ENCODE measurements at places on chromosomes 16 and 17. TPM values are rescaled to one million over a fixed set of nuclear protein-coding genes. Genes with fewer than 3 reads are reported as not detected.

- H3K27me3 ChIP-seq = no peaks in the 10 kb centered on the region
- peaks cover 8% of the 10 kb centered on the region for H3K36me3 ChIP-seq
- DNase-seq = no peak
- H3K27ac ChIP-seq = no peak overlapping the region
- no peaks in the 10 kb centered on the region for H3K4me1 ChIP-seq
- no peak overlapping the region for H3K4me3 ChIP-seq
These were observed 43.5 kb downstream of the EMP2 start for GRCh38 chr16:10536814-10537389.

Gene ZFP3
- total RNA-seq = 4.8 TPM

GRCh38 chr17:16123531-16123930, 91.8 kb downstream of the NCOR1 start:
- H3K27me3 ChIP-seq = no peaks in the 10 kb centered on the region
- H3K36me3 ChIP-seq = peaks cover 35% of the 10 kb centered on the region
- no peak overlapping the region for H3K27ac ChIP-seq
- no peaks in the 10 kb centered on the region for H3K4me1 ChIP-seq

Gene LAT
- 2.9 TPM for total RNA-seq

DNA sequence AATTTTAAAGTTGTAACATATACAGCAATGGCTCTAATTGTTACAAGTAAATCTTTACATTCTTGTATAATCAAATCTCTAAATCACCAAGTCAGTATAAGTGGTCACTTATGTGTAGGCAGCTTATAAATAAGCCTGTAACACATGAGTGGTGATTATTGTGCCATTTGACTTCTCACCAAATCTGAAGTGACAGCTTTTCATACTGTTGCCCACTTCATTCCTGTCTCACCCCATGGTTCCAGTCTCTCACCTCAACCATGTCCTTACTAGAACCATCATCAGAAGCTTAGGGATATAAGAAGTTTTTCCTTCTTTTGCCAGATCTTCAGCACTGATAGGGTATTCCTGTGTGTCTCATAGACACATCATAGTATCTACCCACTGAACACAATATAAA, 23.5 kb downstream of the TNRC6A start:
- H3K4me3 ChIP-seq = no peak overlapping the region
- H3K36me3 ChIP-seq = no peaks in the 10 kb centered on the region
- DNase-seq = no peak
- peaks cover 3% of the 10 kb centered on the region for H3K4me1 ChIP-seq

GRCh38 chr16:11768849-11769248, 26.2 kb upstream of the TXNDC11 start:
- H3K27me3 ChIP-seq = no peaks in the 10 kb centered on the region
- DNase-seq = no peak
- no peaks in the 10 kb centered on the region for H3K4me1 ChIP-seq
- H3K27ac ChIP-seq = no peak overlapping the region
- H3K36me3 ChIP-seq = peaks cover 25% of the 10 kb centered on the region

Gene CLEC18B
- total RNA-seq = not detected

Gene SMIM36
- not detected for total RNA-seq

DNA sequence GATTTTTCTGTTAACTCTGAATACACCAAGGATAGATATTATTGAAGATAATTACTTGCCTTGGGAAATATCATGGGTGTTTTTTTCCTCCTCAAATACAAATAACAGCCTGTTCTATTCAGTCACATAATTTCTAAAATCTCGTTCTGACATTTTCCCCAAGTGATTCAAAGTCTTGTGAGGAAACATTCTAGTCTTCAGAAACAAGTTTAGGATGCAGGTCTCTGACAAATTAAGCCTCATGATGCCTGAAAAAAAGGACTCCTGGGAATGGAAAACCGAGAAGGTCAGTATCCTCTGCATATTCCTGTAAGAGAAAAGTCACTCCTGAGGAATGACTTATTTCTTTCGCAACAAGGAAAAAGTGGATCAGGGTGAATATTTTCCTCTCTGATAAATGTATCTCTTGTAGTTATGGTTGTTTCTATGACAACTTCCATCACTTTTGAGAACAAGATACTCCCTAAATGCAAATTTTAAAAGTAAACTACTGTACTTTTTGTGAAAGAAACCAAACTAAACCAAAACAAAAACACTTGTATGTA, 384.6 kb downstream of the CNTNAP4 start:
- no peaks in the 10 kb centered on the region for H3K36me3 ChIP-seq
- H3K4me1 ChIP-seq = peaks cover 9% of the 10 kb centered on the region
- H3K27ac ChIP-seq = no peak overlapping the region

DNA sequence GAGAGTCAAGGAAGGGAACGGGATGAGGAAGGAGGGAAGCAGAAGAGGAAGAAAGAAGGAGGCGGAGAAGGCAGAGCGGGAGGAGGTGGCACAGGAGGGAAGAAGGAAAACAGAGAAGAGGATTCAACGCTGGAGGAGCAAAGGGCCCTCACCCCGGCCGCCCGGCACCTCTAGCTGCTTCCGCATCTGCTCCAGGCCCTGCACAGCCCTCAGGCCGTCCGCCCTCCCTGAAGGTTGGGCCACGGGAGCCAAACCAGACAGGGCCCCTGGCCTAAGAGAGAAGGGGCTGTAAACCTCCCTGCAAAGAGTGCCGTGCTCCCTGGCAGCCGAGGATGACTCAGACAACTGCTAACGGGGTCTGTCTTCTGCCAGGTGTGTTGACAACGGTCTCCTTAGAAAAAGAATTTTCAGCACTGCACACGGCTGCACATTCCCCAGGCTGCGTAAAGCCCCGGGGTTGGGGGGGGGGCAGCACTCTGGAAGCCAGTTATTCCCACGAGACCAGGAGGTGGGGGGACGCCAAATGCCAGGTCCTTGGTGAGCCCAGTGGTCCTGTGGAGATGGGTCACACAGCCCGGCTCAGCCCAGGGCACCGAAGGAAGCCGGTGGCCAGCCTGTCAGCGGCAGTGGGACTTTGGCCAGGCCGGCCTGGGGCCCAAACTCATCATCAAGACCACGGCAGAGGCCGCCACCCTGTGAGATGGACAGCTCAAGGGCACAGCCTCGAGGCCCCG, 29.1 kb downstream of the MRM3 start:
- H3K4me3 ChIP-seq = no peak overlapping the region
- H3K4me1 ChIP-seq = no peaks in the 10 kb centered on the region
- peaks cover 5% of the 10 kb centered on the region for H3K36me3 ChIP-seq
- H3K27me3 ChIP-seq = no peaks in the 10 kb centered on the region
- H3K27ac ChIP-seq = no peak overlapping the region

Gene USP43
- total RNA-seq = 5.3 TPM

- no peak overlapping the region for H3K27ac ChIP-seq
- no peak overlapping the region for H3K4me3 ChIP-seq
- no peaks in the 10 kb centered on the region for H3K4me1 ChIP-seq
- no peaks in the 10 kb centered on the region for H3K27me3 ChIP-seq
- H3K36me3 ChIP-seq = no peaks in the 10 kb centered on the region
These were observed 8.5 kb downstream of the NAGPA start for GRCh38 chr16:5025171-5025632.

GRCh38 chr17:35192708-35193107, 1.5 kb downstream of the SLC35G3 start:
- no peaks in the 10 kb centered on the region for H3K4me1 ChIP-seq
- H3K27me3 ChIP-seq = no peaks in the 10 kb centered on the region
- no peak for DNase-seq
- no peaks in the 10 kb centered on the region for H3K36me3 ChIP-seq
- H3K27ac ChIP-seq = no peak overlapping the region

Gene SMPD3
- 6.6 TPM for total RNA-seq

Data from lung (tissue), 17 donors.